ENCODE measurements at places on chromosomes 13 and 19.

- DNase-seq, result no peak
Observed at GRCh38 chr19:44164327-44164672, 600 bp upstream of the ZNF226 start.

DNA sequence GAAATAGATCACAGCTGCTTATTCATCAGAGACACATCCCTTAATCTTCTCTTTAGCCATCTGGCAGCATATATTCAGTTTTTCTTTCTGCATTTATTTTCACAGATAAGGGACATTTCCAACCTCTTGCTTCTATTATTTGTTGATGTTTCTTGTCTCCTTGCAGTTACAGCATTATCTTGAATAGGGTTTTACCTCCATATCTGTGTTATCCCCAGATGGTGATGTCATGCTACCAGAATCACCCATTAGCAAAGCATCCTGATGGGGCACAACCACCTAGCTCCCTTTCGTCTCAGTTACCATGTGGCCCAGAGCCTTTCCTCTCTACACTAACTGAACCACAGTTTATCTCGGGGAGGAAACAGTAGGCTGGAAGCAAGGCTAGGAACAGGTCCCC, 483.9 kb downstream of the FOXO1 start:
- no peak for DNase-seq

GRCh38 chr19:1133471-1133929, 29.7 kb downstream of the GPX4 start:
- no peak for DNase-seq

- DNase-seq, result no peak
Observed at GRCh38 chr13:44140888-44141724, 232.5 kb upstream of the SERP2 start.

- no peak for DNase-seq
Observed at GRCh38 chr13:110318920-110319319, 11.8 kb downstream of the COL4A2 start.

DNA sequence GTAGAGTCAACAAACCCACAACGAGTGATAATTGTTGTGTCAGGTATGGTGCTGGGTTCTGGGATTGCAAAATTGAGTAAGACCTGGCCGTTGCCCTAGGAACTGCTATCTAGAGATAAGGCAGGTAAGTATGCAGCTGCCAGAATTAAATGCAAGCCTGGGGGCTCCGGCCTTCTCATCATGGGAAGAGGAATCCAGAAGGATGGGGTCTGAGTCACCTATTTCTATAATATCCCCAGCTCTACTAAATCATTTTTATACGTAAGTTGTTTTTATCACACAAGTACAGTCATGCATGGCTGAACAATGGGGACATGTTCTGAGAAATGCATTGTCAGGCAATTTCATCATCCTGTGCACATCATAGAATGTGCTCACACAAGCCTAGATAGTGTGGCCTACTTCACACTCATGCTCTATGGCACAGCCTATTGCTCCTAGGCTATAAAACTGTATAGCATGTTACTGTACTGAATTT, 203.0 kb downstream of the KLF5 start:
- no peak for DNase-seq

DNA sequence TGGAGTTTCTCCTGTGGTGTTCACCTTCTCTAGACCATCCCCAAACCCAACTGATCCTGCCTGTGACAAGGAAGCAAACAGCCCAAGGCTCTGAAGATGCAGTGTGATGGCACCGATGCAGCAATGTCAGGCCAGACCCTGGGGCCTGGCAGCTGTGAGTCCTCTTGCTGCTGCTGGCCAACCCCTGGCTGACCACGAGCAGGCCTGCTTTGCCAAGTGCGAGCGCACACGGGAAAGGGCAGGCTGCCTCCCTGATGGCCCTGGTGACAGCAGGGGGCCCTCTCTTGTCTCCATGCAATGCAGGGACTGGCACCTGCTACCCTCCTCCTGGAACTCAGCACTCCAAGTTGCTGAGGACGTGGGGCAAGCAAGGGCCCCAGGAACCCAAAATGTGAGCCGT, 5.4 kb upstream of the VSTM2B start:
- DNase-seq, result no peak

DNA sequence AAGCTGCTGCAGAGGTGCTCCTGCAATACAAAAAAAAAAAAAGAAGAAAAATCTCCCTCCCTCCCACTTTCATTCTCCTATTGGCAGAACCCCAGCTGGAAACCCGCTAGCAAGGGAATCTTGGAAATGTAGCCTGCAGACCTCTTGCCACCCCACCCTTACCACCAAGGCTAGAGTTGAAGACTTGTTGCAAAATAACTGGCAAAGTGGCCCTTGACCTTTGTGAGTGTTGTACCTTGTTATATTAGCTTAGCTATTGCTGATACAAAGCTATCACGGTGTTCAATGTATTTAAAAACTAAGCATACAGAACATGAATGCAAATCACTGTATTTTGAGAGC, 57.5 kb upstream of the KCTD4 start:
- no peak for DNase-seq

GRCh38 chr13:107091428-107091827, 523.5 kb upstream of the ARGLU1 start:
- no peak for DNase-seq

GRCh38 chr13:113955235-113955634, 18.6 kb downstream of the C13orf46 start:
- DNase-seq, result no peak

DNA sequence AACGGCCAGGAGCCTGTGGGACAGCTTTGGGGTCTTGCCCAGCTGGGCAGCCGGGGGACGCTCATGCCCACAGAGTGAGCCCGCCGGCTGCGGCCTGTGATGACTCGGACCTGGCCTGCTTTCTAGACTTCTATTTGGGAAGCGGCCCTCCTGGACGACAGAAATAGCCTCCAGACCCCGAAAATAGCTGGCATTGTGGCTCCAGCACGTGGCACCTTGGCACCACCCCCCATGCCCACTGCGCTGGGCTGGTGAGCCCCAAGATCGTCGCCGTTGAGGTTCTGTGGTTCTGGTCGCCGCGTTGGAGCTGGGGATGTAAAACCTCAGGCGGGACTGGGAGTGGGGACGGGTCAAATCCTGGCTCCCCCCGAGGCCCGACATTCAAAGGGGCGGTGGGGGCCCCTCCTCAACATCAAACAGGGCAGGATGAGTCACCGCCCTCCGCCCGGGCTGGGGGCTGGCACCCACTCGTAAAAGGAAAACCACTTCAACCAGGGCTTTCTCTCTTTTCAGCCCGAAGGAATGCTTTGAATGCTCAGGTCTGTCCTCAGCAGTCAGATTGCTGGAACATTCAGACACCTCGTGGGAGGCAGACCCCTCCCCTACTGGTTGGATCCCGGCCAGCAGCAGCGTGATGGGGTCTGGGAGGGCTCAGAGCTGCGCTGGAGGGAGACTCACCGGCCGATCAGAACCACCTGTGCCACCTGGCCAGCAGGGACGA, 42.1 kb downstream of the GADD45B start:
- DNase-seq, result no peak

DNA sequence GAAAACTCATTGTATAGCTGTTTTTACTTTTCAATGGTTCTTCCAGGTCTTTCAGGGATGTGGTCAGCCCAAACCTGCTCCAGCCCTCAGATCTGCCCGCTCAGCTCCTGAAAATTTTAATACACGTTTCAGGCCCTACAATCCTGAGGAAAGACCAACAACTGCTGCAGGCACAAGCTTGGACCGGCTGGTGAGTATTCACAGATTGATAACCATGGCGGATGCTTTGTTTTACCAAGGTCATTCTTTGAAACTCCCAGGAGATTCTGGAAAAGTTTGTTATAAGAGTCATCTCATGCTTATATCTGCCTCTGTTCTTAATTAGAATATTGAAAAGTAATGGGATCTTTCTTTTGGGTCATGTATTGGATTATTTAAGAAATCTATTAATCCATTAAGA, 173.5 kb downstream of the DCT start:
- no peak for DNase-seq

- no peak for DNase-seq
Observed at GRCh38 chr19:3225677-3226093, 1.2 kb downstream of the CELF5 start.

DNA sequence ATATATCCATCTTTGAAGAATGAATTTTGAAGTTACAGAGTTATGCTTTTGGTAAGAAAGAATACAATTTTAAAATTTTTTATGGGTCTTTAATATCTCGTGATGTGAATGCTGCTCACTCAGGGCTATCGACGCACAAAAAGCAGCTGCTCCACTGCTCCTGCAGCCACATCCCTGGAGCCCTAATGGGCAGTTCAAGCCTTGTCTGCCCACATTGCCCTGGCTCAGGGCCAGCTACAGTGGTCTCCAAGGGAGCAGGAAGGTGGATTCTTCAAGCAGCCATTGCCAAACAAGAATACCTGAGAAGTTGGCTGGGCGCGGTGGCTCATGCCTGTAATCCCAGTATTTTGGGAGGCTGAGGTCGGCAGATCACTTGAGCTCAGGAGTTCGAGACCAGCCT, 85.8 kb downstream of the IPO5 start:
- no peak for DNase-seq

DNA sequence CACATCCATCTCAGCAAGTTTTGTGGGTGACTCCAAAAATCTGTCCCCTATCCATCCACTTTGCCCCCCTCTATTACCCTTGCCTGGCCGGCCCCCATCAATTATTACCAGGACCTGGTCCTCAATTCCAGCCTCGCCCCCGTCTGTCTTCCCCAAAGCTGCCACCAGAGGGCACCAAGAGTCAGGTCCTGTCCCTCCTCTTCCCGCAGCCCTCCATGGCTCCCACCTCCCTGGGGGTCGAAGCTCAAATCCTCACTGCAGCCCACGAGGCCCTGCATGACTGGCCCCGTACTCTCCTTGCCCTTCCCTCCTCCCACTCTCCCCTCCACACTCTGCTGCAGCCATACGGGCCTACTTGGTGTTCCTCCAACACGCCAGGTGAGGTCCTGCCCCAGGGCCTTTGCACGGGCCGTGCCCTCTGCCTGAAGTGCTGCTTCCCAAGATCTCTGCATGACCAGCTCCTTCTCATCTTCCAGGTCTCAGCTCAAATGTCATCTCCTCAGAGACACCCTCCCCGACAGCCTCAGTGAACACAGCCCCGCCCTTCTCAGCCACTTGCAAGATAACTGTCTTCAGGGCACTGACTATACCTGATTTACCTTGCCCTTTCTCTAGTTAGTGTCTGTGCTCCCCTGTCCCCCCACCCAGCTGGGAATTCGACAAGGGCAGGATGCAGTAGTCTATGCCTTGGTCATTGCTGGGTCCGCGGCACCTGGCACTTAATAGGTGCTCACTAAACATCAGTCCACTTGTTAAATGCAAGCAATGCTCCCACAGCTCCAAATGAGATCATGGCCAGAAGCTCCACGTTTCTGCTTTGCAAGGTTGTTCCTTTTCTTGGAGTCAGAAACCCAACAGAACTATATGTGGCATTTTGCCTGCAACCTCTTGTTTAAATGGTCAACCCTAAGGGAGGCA, 16.8 kb upstream of the SEMA6B start:
- DNase-seq, result no peak

DNA sequence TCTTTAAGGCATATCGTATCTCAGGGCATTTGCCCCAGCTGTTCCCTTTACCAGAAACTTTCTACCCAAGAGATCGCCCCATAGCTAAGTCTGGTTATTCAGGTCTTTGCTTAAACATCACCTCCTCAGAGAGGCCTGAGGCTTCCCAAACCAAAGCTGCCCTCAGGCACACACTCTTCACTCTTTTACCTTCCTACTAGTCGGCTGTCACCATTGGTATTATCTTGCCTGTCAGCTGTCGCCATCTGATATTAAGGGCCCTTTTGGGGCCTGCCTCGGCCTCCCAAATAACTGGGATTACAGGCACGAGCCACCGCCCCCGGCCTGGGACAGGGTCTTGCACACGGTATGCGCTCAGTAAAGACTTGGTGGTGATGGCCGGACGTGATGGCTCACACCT, 1.0 kb downstream of the GADD45GIP1 start:
- no peak for DNase-seq

- no peak for DNase-seq
Observed at GRCh38 chr13:25065974-25066770, 29.8 kb upstream of the PABPC3 start.

GRCh38 chr19:43652546-43652874, 12.9 kb upstream of the CADM4 start:
- no peak for DNase-seq

GRCh38 chr13:40480012-40480914, 186.2 kb downstream of the FOXO1 start:
- no peak for DNase-seq

GRCh38 chr19:41886761-41887710, 4.1 kb downstream of the ARHGEF1 start:
- DNase-seq, result no peak

DNA sequence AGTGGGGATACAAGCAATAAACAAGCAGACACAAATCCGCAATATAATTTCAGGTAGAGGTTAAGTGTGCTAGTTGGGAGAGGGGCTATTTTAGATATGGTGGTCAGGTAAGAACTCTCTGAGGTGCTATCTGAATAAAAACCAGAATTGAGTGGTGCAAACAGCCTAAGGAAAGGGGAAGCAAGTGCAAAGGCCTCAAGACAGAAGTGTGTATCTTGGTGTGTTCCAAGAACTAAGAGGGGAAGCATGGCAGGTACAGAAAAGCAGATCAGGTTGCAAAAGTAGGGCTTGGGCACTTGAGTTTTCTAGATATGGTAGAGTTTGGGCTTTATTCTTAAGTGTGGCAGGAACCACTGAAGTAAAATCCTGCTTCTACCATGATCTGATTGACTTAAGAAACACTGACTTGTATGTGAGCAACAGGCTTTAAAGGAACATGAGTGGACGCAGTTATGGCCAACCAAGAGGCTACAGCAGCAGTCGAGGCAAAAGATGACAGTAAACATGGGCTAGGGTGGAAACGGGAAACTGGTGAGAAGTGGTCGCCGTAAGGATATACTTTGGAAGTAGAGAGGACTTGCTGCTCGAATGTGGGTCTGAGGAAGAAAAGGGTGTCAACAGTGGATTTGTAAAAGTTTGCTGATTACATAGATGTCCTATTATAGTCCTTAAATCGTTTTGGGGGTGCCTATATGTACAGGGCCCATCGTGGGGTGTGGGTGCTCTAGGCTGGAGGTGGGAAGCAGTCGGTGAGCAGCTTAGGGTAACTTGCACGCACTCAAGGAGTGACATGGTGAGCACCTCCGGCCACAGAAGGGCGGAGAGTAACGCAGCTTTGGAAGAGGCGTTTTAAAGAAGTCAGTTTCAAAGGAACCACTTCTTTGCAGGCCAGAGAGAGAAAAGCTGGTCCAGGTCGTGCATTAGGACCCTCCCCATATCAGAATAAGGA, 677 bp downstream of the TGDS start:
- DNase-seq, result no peak
